ENCODE measurements at places on chromosomes 11 and 22.

- DNase-seq: no peak
Observed at GRCh38 chr22:26812731-26813130, 155.3 kb downstream of the MIAT start.

DNA sequence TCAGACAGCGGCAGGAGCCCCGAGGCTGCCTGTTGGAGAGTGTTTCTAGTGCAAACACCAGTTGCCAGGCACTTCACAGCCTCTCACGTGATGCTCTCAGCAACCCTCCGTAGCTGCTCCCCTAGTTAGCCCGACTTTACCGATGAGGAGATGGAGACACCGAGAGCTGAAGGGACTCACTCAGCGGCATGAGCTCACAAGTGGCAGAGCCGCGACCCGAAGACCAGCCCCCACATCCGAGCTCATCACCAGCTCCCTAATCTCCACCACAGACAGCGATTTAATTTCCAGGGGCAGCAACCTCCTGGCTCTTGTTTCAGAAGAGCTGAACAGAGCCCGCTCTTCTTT, 28.7 kb upstream of the RTL6 start:
- DNase-seq: no peak

DNA sequence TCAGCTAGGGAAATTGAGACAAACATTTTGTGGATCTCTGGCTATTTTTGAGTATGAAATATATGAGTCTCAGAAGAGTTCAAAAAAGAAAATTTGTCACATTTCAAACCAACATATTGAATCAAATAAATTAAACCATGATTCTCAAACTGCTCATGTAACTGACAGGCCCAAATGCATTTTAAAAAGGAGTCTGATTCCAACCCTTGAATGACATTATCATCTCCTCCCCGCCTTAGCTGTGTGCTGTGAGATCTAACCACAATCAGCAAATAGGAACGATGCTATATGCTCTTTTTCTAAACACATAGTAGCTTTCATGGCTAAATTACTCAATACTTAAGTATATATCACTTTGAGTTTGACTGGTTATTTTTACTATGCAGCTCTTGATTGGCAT, 57.1 kb downstream of the EFCAB6 start:
- DNase-seq: no peak

DNA sequence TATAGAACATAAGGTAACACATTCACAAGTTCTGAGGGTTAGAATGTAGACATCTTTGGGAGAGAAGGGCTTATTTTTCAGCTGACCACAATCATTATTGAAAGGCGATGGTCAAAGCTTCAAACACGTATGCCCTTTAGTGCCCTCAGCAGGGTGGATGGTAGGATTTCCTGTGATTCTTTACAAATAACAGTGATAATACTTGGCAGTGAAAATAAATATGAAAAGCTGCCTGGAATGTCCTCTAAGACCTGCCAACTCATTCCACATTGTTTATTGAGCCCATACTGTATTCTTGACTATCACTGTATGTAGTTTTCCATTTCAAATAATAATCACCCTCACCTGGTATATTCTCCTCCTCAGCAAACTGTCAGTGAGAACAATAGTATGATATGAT, 13.7 kb upstream of the MPEG1 start:
- DNase-seq: no peak

DNA sequence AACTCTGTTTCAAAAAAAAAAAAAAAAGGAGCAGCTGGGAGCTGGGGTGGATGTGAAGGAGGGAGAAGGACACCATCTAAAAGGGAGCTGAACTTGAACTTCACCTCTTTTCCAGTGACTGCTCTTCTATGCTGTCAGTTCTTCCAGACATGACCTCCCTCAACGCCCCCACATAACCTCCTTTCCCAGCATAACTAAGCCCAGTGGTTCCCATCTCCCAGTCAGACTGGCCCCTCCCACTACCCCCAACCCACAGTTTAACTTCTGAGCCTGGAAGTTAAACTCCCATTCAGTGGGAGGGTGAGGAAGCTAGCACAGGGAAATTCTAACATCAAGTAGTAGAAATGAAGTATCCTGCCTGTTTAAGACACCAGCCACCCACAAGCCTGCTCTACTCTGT, 1.8 kb downstream of the ARHGAP1 start:
- DNase-seq: no peak
